Activated T-helper 2 cell treated with anti-CD3 and anti-CD28 coated beads, Interferon-gamma antibody, Interleukin-2, Interleukin-4, amounts not matched to agents 10 μg/mL and 5 μg/mL and 100 μg/mL, durations not matched to agents 14 hours and 24 hours and 36 hours (primary cell): ENCODE measurements at places on chromosomes 16 and 17.

- no peak overlapping the region for H3K27ac ChIP-seq
- no peak for DNase-seq
- H3K4me1 ChIP-seq: no peaks in the 10 kb centered on the region
- H3K36me3 ChIP-seq: no peaks in the 10 kb centered on the region
- H3K27me3 ChIP-seq: peaks cover 2% of the 10 kb centered on the region
These were observed 174.1 kb downstream of the WSCD1 start for GRCh38 chr17:6244253-6244652.

DNA sequence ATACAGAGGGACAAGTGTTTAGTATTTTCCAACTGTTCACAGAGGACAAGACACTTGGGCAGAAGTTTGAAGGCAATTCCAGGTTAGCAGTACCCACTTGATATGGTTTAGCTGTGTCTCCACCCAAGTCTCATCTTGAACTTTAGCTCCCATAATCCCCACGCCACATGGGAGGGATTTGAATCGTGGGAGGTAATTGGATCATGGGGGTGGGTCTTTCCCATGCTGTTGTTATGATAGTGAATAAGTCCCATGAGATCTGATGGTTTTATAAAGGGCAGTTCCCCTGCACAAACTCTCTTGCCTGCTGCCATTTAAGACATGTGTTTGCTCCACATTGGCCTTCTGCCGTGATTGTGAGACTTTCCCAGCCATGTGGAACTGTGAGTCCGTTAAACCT lies 668.9 kb downstream of the MAF start:
- no peak overlapping the region for H3K4me3 ChIP-seq

GRCh38 chr17:75891022-75891604 lies 5.6 kb downstream of the TRIM65 start:
- DNase-seq: no peak
- H3K27me3 ChIP-seq: no peaks in the 10 kb centered on the region
- H3K4me1 ChIP-seq: peaks cover 10% of the 10 kb centered on the region
- no peak overlapping the region for H3K27ac ChIP-seq

DNA sequence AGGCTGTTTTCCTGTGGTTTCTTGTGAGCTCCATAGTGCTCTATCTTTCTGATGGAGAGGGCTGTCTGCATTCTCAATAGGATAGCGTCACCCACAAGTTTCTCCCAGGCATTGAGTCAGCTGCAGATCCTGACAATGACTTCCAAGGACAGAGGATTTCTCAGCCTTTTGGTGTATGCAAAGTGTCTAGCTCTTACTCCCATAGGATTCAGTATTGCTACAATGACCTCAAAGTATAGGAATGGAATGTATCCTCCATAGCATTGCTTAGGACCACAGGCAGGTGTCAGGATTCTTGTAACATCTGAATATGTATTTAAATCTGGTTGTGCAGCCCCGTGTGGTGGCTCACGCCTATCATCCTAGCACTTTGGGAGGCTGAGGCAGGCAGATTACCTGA lies 32.3 kb downstream of the SMIM36 start:
- no peak for DNase-seq
- no peak overlapping the region for H3K27ac ChIP-seq
- peaks cover 21% of the 10 kb centered on the region for H3K27me3 ChIP-seq
- H3K36me3 ChIP-seq: no peaks in the 10 kb centered on the region

- no peaks in the 10 kb centered on the region for H3K36me3 ChIP-seq
- no peak overlapping the region for H3K4me3 ChIP-seq
- DNase-seq: no peak
- H3K27me3 ChIP-seq: no peaks in the 10 kb centered on the region
- peaks cover 5% of the 10 kb centered on the region for H3K4me1 ChIP-seq
These were observed 80.4 kb downstream of the KLHDC4 start for GRCh38 chr16:87685405-87685755.

DNA sequence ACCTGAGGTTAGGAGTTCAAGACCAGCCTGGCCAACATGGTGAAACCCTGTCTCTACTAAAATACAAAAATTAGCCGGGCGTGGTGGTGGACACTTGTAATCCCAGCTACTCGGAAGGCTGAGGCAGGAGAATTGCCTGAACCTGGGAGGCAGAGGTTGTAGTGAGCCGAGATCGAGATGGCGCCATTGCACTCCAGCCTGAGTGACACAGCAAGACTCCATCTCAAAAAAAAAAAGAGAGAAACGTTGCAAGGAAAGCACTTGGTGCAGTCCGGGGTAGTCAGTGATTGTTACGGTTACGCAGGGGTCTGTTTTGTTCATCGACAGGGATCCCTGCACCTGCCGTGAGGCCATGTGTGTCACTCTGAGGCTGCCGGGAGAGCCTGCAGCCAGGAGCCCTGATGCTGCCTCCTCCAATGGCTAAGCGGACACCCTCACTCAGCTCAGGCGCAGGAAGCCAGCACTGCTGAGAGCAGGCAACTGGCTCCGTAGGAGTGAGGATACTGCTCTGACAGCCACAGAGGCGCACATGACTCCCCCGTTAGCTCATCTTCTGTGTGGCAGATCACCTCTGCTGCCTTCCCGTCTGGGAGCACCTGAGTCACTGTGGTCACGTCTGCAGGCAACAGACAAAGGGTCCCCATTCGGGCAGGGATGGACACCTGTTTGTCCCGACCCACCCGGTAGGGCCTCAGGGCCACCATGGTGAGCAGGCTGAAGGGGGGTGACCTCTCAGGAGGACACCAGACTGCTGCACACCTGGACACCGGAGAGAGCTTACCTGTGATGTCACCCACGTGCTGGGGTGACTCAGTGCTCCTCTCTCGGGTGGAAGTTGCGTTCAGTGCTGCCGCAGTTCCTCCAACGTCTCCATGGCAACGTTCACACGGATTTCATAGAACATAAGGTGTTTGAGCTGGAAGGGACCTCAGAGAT lies 5.2 kb upstream of the RAB26 start:
- no peak overlapping the region for H3K4me3 ChIP-seq
- peaks cover 3% of the 10 kb centered on the region for H3K27me3 ChIP-seq
- H3K4me1 ChIP-seq: peaks cover 4% of the 10 kb centered on the region
- DNase-seq: no peak
- H3K36me3 ChIP-seq: no peaks in the 10 kb centered on the region
- no peak overlapping the region for H3K27ac ChIP-seq

DNA sequence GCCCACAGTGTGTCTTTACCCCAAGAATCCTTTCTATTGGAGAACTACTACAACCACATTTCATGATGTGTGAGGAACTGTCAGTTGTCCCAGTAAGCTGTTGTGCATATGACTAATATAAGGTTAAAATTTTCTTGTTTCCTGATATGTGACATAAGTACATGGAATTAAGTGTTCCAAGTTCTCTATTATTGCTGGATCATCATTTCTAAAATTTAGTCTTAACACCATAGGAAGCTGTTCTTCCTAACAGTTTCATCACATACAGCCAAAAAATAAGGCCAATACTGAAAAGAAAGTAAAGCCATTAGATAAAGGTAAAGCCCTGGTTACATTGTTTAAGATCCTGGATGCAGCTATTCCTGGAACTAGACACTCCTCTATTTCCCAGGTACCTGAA lies 620.9 kb upstream of the CDH8 start:
- no peaks in the 10 kb centered on the region for H3K27me3 ChIP-seq
- H3K36me3 ChIP-seq: no peaks in the 10 kb centered on the region
- no peak overlapping the region for H3K27ac ChIP-seq

- peak overlapping the region; percentile 96 for H3K4me3 ChIP-seq
- peak; percentile 32 for DNase-seq
- peaks cover 51% of the 10 kb centered on the region for H3K36me3 ChIP-seq
- peaks cover 62% of the 10 kb centered on the region for H3K4me1 ChIP-seq
These were observed 431 bp downstream of the SLFN11 start for GRCh38 chr17:35372846-35373533.

GRCh38 chr17:44637066-44637465 lies 19.2 kb upstream of the MEIOC start:
- DNase-seq: no peak
- peaks cover 20% of the 10 kb centered on the region for H3K27me3 ChIP-seq
- H3K4me3 ChIP-seq: no peak overlapping the region
- H3K36me3 ChIP-seq: no peaks in the 10 kb centered on the region

DNA sequence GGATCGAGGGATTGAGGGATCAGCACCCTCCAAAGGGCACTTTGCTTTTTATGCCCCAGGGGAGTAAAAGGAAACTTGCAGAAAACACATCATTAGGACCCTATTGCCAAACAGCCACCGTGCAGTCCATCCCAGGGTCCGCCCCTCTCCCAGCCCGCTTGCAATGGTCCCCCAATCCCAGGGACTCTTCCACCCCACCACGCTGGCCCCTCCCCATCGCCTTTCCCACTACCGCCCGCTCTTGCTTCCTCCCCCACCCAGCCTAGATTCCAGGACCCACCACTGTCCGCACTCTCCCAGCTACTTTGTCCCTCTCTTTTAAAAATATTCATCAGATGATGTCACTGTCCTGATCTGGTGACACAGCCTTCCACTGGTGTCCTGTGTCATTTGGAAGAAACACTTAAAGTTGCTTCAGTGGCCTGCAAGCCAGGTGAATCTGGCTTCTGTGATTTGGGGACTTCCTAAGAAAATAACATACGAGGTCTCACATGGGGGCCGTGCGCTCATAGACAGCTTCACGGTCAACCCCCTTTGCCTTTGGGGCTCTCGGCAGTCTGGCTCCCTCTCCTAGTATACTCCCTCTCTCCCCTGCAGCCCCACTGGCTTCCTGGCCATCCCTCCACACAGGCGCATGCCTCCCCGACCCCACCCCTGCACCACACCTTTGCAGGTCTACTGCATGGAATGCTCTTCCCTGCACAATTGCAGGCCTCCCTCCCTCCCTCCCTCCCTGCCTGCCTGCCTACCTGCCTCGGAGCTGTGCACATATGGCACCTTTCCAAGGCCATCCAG lies 127.9 kb downstream of the RBFOX3 start:
- H3K4me3 ChIP-seq: no peak overlapping the region
- no peaks in the 10 kb centered on the region for H3K36me3 ChIP-seq
- no peak for DNase-seq
- no peak overlapping the region for H3K27ac ChIP-seq
- H3K4me1 ChIP-seq: no peaks in the 10 kb centered on the region

- H3K4me3 ChIP-seq: peak overlapping the region; percentile 11
- H3K36me3 ChIP-seq: peaks cover 70% of the 10 kb centered on the region
- H3K27me3 ChIP-seq: no peaks in the 10 kb centered on the region
- H3K27ac ChIP-seq: peak overlapping the region; percentile 64
- no peak for DNase-seq
- peaks cover 54% of the 10 kb centered on the region for H3K4me1 ChIP-seq
These were observed 15.8 kb downstream of the NOD2 start for GRCh38 chr16:50709061-50709684.

DNA sequence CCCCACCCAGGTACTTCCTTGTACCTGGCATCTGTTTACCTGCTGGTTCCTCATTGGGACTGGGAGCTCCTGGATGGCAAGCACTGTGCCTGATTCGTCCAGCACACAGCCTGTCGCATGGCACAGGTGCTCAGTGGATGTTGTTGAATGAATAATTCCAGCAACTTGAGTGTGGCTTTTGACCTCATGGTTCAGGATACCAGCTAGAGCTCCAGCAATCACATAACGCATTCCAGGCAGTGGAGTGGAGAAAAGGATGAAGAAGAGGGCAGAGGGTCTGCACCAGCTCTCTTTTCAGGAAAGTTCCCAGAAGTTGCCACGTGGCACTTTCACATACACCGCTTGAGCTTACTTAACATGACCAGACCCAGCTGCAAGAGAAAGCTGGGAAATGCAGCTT lies 1.3 kb upstream of the CAMKK1 start:
- H3K36me3 ChIP-seq: no peaks in the 10 kb centered on the region
- peaks cover 23% of the 10 kb centered on the region for H3K4me1 ChIP-seq
- H3K27ac ChIP-seq: peak overlapping the region; percentile 79
- peaks cover 6% of the 10 kb centered on the region for H3K27me3 ChIP-seq
- peak overlapping the region; percentile 79 for H3K4me3 ChIP-seq

DNA sequence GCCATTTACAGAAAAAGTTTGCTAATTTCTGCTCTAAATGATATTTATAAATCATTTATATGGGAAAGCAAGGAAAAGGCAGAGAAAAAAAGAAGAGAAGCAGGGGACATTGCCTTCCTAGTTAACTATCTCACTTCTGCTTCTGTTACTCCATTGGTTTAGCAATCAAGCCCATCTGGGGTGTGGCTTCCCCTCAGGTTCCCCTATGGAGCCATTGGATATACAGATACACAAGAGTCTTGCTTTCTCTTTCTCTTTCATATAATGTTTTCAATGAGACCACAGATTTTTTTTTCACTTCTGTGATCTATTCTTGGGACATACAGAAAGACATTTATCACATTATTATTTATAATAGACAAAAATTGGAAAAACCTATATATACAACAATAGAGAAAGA lies 105.6 kb upstream of the TOM1L1 start:
- H3K27me3 ChIP-seq: no peaks in the 10 kb centered on the region
- H3K27ac ChIP-seq: no peak overlapping the region
- no peaks in the 10 kb centered on the region for H3K36me3 ChIP-seq

GRCh38 chr16:56999409-57000270 lies 10.3 kb downstream of the NLRC5 start:
- H3K4me3 ChIP-seq: peak overlapping the region; percentile 52
- DNase-seq: no peak
- peaks cover 70% of the 10 kb centered on the region for H3K4me1 ChIP-seq
- no peaks in the 10 kb centered on the region for H3K27me3 ChIP-seq
- H3K27ac ChIP-seq: peak overlapping the region; percentile 98

GRCh38 chr17:74768763-74769114 lies 7.4 kb downstream of the NAT9 start:
- peak overlapping the region; percentile 1 for H3K27ac ChIP-seq
- H3K4me1 ChIP-seq: peaks cover 13% of the 10 kb centered on the region
- no peaks in the 10 kb centered on the region for H3K27me3 ChIP-seq
- DNase-seq: no peak
- H3K36me3 ChIP-seq: peaks cover 61% of the 10 kb centered on the region
- H3K4me3 ChIP-seq: no peak overlapping the region

DNA sequence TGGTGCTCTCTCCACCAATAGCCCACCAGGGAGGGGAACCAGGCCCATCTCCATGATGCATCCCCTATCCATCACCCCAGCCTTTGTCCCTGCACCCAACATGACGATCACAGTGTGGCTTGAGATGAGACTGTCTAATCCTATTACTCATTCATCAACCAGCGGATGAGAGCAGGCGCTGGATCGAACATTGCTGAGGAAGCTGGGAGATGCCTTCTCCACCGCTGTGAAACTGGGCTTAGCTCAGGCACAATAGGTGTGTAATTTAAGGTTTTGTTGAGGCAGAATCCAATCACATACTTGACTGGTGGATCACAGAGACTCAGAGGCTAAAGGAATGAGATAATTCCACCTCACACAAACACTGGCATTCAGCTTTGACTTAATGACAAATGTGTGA lies 64.6 kb upstream of the IRX3 start:
- H3K4me1 ChIP-seq: peaks cover 2% of the 10 kb centered on the region
- H3K27me3 ChIP-seq: no peaks in the 10 kb centered on the region
- no peak overlapping the region for H3K4me3 ChIP-seq
- no peak overlapping the region for H3K27ac ChIP-seq
- DNase-seq: no peak
- no peaks in the 10 kb centered on the region for H3K36me3 ChIP-seq

- no peaks in the 10 kb centered on the region for H3K4me1 ChIP-seq
- H3K36me3 ChIP-seq: no peaks in the 10 kb centered on the region
- no peaks in the 10 kb centered on the region for H3K27me3 ChIP-seq
- H3K27ac ChIP-seq: no peak overlapping the region
- DNase-seq: no peak
These were observed 17.0 kb upstream of the ABCA8 start for GRCh38 chr17:68972119-68972704.

- H3K4me3 ChIP-seq: no peak overlapping the region
- H3K27ac ChIP-seq: no peak overlapping the region
- peaks cover 19% of the 10 kb centered on the region for H3K4me1 ChIP-seq
- H3K36me3 ChIP-seq: no peaks in the 10 kb centered on the region
- peaks cover 10% of the 10 kb centered on the region for H3K27me3 ChIP-seq
- no peak for DNase-seq
These were observed 38.3 kb upstream of the AKTIP start for GRCh38 chr16:53541326-53541725.

- no peaks in the 10 kb centered on the region for H3K36me3 ChIP-seq
- no peak for DNase-seq
- H3K27ac ChIP-seq: no peak overlapping the region
- no peak overlapping the region for H3K4me3 ChIP-seq
- H3K4me1 ChIP-seq: peaks cover 7% of the 10 kb centered on the region
- H3K27me3 ChIP-seq: peaks cover 7% of the 10 kb centered on the region
These were observed 24.3 kb downstream of the HLF start for GRCh38 chr17:55289106-55289446.
